CD4-positive, alpha-beta T cell treated with Interleukin-10 for 1 hour (primary cell): ENCODE measurements at places on chromosomes 5 and 9.

- no peak for DNase-seq
Measured at GRCh38 chr9:26234865-26235264, 556.6 kb upstream of the TUSC1 start.

DNA sequence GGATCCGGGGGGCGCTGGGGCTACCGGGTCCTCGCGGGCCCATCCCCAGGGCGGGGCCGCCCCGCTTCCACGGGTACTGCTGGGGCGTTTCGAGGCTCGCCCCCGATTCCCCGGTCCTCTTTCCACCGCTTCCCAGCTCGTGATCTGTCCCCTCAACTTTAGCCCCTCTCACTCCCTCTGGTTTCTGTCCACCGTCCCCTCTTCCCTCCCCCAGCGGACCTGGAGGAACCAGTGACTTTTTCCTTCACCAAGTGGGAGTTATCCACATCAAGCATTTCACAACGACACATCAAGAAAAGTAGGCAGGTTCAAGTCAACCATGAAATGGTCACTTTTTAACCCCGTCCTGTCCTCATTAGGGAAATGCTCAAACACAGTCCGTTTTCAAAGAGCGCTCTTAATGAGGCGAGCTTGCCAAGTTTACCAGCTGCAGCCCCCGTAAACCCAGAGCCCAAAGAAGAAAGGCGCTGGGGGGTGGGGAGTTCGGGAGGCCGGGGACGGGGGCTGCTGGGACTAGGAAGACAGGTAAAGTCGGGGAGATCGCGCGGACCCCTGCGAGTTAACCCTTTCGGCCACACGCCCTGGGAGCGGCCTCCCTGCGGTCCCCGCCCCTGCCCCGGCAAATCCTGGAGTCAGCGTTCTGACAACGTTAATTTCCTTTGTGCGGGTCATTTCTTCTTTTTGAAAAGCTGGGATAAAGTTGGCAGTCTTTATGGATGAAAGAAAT lies 2.1 kb upstream of the NFIB start:
- no peak for DNase-seq

- DNase-seq, result no peak
Measured at GRCh38 chr9:117705386-117705785, 1.2 kb downstream of the TLR4 start.

- DNase-seq, result no peak
Measured at GRCh38 chr5:59246145-59246869, 647.2 kb downstream of the PDE4D start.

- no peak for DNase-seq
Measured at GRCh38 chr5:66570201-66570600, 26.0 kb upstream of the MAST4 start.

GRCh38 chr5:6493681-6494454 lies 45.2 kb downstream of the UBE2QL1 start:
- DNase-seq, result no peak

- no peak for DNase-seq
Measured at GRCh38 chr9:127189628-127190027, 67.2 kb upstream of the ANGPTL2 start.
